AG09319 (cell line): ENCODE measurements at places on chromosomes 13 and 19.

- DNase-seq: no peak
Observed at GRCh38 chr13:114025405-114025713, 51.5 kb upstream of the C13orf46 start.

- no peak for DNase-seq
Observed at GRCh38 chr13:42880056-42880605, 98.7 kb downstream of the FAM216B start.

DNA sequence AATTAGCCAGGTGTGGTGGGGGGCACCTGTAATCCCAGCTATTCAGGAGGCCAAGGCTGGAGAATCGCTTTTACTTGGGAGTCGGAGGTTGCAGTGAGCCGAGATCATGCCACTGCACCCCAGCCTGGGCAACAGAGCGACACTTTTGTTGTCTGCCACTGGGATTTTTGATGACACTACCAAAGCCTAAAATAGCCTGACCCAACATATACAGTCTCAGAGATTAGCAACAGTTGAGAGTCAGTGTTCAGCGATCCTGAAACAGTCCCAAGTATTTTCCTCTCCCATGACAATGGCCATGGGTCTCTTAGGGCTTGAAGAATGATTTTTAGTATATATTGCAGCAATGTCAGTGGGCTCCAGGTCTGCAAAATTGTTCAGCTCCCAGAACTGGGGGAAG is 32.9 kb downstream of the SLC25A30 start:
- DNase-seq: no peak

- DNase-seq: no peak
Observed at GRCh38 chr13:97019236-97019635, 25.0 kb upstream of the OXGR1 start.

DNA sequence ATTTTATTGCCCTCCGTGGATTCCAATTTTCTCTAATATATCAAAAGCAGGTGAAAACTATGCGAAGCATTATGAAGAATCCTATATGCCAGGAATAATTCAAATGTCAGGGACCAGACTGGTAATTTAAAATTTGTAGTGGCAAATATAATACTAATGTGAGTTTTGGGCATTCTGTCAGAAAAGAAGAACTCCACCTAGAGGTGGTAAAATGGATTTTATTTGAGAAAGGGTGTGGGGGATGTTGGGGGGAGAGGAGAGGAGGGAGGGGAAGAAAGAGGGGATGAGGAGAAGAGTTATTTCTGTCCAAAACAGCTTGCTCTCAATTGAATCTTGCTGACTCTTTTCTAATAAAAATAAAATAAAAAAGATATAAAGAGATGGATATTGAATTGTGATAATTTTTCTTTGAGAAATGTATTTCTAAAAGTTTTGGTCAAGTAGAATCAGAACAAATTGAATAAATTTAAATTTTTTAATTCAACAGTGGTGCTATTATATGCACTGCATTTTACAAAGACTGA is 929.3 kb upstream of the SLITRK5 start:
- DNase-seq: no peak

DNA sequence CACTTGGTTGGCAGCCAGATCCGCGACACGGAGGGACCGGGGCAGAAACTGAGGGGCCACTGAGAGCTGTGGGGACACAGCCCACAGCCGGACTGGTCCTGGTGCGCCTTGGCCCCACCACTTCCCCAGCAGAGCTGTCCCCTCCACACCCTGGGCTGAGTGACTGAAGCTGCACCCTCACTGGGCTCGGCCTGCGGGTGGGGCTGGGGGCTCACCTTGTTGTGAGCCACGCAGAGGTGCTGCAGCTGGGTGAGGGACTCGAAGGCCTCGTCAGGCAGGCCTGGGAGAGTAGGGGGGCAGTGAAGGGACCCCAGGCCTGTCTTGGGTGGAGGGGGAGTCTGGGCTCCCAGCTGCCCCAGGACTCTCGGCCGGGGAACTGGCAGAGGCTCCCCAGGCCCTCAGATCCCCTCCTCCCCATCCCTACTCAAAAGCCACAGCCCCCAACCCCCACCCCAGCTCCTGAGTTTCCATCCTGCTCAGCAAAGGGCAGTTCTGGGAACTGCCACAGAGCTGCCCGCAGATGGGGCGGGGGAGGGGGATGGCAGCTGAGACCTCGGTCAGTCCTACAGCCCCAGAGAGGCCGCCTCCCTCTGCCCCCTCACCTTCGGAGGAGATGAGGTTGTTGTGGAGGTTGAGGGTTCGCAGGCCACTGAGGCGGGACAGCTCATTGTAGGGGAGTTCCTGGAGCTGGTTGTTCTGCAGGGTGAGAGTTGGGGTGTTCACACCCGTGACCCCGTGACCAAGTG is 2.3 kb downstream of the PODNL1 start:
- DNase-seq: no peak

- no peak for DNase-seq
Observed at GRCh38 chr13:75251188-75251587, 230.8 kb downstream of the TBC1D4 start.

- no peak for DNase-seq
Observed at GRCh38 chr19:43441716-43442115, 23.7 kb downstream of the LYPD3 start.

DNA sequence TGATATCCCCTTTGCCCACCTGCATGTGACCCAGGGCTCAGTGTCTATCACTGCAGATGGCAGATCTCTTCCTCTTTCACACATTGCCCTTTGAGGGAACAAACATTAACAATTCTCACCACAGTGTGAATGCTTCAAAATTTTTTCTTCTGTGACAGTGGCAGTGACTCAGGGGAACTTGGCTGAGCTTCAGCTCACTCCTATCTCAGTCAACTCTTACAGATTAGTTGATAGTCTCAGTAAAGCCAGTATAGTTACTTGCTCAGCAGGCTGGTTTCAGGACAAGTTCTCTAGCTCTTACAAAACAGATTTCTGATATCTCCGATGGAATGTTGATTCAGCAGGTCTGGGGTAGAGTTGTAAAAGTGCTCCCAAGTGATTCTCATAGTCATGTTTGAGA is 166.9 kb downstream of the DLEU7 start:
- no peak for DNase-seq

DNA sequence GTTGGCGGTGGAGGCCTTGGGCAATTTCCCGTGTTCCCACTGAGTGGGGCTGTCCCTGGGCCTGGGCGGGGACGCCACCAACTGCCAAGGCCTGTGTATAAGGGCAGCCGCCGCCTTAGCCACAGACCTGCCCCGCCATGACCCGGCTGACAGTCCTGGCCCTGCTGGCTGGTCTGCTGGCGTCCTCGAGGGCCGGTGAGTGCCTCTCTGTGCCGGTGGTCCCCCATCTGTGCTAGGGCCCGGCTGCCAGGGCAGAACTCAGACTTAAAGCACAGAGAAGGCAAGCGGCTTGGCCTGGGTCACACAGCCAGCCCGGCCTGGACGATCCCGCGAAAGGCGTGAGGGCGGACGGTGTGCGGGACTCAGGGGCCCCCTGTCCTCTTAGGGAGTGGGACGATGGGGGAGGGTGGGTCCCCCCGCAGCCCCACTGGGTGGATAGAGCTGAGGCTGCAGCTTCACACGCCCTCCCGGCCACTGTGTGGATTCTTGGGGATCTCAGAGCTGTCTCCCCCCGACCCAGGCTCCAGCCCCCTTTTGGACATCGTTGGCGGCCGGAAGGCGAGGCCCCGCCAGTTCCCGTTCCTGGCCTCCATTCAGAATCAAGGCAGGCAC is at the start of gene AZU1:
TSS of gene AZU1 (plus strand) at position 128 of the 612 bp plus-strand sequence. CDS start at position 138, 10 bp downstream.
- DNase-seq: no peak

- DNase-seq: no peak
Observed at GRCh38 chr13:92256211-92256610, 857.8 kb downstream of the GPC5 start.

GRCh38 chr13:59997976-59998375 is 165.8 kb downstream of the DIAPH3 start:
- DNase-seq: no peak

DNA sequence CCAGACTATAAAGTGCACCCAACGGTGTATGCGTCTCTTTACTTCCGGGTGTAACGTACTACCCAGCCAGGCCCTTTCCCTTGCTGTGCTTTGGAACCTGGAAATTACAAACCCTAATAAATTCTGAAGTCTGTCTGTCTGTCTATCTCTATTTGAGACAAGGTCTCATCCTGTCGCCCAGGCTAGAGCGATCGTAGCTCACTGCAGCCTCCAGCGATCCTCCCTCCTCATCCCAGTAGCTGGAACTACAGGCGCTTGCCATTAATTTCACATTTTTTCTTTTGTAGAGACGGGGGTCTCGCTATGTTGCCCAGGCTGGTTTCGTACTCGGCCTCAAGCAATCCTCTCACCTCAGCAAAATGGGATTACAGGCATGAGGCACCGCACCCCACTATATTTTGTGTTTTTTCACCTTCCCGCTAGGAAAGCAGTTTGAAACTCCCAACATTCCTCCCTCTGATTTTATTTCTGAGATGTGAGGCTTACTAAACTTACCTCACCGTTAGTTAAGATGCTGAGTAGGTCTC is 469 bp upstream of the RNF6 start:
- no peak for DNase-seq

GRCh38 chr19:3404324-3405260 is 38.2 kb downstream of the NFIC start:
- peak; percentile 82 for DNase-seq

DNA sequence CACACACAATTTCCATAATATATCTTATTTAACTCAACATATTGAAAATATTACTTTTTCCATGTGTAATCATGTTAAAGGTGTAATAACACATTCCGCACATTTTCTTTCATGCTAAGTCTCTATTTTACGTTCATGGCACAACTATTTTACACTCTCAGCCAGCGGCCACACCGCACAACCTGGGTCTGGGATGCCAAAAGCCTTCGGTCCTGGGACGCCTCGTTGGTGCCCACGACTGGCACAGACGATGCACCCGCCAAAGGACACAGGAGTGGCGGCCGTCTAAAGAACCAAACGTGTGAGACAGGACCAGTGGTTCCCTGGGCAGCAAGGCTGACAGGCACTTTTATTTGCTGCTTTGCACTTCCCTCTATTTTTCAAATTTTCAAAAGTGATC is 10.0 kb upstream of the PROZ start:
- no peak for DNase-seq

GRCh38 chr13:23852351-23852750 is 36.8 kb downstream of the MIPEP start:
- no peak for DNase-seq

GRCh38 chr13:106551751-106552150 is 16.2 kb downstream of the ARGLU1 start:
- no peak for DNase-seq

- no peak for DNase-seq
Observed at GRCh38 chr19:38974624-38975213, 823 bp downstream of the FBXO17 start.

DNA sequence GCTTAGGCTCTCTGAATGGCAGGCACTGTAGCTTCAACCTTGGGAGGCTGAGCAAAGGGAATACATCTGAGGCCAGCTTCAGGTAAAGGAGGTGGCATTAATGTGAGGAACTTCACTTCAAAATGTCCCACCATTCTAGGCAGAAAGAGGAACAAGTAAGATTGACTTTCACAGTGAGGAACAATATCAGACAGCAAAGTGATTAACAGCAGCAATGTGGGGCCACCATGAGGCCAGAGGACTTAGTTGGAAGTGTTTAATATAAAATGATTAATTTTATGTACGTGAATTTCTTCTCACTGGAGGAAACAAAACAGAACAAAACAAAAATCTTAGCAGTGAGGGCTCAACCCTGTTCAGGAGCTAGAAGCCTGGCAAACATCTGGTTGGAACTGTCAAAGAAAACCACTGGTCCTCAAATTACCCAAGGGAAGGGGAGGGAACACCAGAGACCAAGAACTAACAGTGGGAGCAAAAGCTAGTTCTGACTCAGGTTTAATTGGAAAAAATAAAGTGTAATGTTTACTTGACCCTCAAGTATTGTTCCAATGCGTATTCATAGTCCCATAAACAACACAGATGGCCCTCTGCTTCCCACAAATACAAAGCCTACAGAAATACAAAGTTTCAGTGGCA is 43.9 kb upstream of the FRY start:
- no peak for DNase-seq

GRCh38 chr19:47190167-47190727 is 40.8 kb downstream of the BBC3 start:
- DNase-seq: peak; percentile 36

- peak; percentile 24 for DNase-seq
Observed at GRCh38 chr19:3184847-3185460, 776 bp upstream of the NCLN start.

GRCh38 chr13:73933795-73934194 is 200.4 kb downstream of the KLF12 start:
- DNase-seq: no peak

DNA sequence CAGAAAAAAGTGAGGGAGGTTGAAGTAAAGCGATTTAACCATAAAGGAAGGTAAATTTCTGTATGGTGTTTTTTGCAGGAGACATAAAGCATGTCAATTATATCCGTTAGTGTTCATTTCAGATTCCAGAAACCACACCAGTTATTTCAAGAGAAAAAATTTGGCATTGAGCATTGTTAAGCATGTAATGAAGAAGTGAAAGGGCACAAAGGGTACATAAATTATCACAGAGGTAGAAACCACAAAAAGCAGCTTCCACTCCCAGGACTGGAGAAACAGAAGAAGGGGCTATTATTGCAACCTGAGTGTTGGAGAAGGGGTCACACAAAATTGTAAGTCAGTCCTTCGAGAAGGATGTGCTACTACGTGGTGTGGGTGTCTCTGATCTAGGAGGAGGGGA is 72.2 kb upstream of the DACH1 start:
- DNase-seq: no peak

DNA sequence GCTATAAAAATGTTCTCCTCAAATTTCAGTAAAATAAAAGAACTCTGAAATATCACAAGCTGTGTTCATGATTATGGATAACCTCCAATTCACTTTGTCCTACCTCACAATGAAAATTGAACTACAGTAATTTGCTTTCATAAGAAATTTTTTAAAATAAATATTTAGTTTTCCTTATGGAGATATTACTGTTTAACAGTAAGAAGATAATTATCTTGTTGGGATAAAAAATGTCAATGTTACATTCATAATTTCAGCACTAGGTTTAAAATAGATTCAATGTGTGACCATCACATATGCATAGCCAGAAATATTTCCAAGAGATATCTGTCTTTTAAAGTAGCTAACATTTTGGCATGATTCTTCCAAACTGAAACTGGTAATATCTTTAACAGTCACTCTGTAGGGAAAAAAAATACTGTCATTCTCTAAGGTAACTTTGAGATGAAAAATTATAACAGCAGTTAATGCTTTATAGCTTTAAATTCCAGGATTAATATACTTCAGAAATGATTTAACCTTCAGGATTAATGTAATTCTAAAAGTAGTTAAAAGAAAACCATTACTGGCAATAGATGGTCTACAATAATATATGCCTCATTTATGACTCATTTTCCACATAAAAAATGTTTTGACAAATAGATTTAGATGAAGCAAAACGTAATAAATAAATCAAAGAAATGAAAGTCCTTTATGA is 91.3 kb downstream of the SPRY2 start:
- no peak for DNase-seq

DNA sequence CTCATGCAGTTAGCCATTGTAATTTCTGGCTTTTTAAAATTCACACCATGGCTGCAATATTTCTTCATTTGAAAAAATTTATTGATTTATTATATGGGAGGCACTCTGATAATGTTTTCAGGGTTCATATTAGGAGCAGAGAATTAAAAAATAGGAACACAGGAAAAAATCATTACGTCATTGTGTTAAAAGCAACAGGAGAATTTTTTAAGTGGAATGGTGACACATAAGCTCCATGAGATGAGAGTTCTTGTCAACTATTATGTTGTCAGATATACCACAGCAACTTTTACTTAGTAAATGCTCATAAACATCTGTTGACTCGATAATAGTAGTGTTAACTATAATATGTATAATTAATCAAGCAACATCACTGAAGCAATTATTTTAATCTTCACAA is 400.1 kb downstream of the TDRD3 start:
- DNase-seq: no peak

- no peak for DNase-seq
Observed at GRCh38 chr19:42018503-42019193, 24.6 kb upstream of the ATP1A3 start.

- no peak for DNase-seq
Observed at GRCh38 chr13:23870356-23871140, 18.7 kb downstream of the MIPEP start.
